ENCODE measurements at places on chromosomes 3 and 15.
A peak's percentile ranks its signal among the peaks of the same experiment; 100 is the strongest.

- no peak for DNase-seq
Observed at GRCh38 chr3:32818229-32818969, 602 bp downstream of the TRIM71 start.

- DNase-seq: no peak
Observed at GRCh38 chr3:32200490-32200889, 38.0 kb upstream of the CMTM8 start.

DNA sequence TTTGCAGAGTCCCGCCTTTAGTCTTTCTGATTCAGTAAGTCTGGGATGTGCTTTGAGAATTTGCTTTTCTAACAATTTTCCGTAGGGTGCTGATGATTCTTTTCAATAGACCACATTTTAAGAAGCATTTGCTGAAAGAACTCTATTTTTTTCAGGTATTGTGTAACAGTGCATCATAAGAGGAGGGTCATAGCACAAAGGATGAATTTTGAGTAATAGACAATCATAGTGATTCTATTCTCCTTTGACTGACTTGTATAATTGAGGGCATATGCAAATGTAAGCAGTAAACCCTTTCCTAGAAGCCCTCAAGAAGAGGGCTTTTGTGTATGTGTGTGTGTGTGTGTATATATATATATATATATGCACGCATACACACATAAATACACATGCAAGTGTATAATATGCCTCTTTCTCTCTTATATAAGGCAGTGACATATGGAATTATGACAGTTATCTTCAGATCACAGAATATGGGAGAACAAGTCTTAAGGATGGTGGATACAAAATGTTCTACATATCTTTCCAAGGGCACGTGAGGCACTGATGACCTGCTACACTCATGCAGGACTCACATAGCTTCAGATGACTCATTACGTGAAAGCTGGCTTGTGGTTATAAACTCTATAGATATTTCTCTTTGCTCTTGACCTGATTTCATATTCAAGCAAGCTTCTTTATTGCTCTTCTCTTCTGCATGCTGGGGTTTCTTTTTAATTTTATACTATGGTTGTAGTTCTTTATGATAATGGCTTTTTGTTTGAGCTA lies 6.5 kb upstream of the PLSCR1 start:
- DNase-seq: no peak

- DNase-seq: no peak
Observed at GRCh38 chr3:138389144-138389601, 40.8 kb downstream of the MRAS start.

DNA sequence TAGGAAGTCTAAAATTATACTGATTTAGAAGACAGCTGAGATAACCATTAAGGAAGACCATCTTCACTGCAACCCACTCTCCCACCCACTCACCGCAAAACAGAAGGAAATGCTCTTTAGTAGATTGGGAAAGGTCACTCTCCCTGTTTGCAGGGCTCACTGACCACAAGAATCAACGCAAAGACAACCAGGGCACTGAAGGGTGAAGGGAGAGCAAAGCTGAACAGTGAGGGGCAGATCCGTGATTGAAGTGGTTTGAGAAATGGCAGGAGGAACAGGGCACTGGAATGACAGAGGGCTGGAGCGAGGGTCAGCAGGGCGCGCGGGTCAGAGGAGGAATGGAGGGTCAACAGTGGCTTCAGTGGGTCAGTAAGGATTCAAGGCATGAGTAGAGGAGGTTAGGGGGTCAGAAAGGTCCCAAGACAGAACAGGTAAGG lies 520 bp downstream of the MESD start:
- no peak for DNase-seq

DNA sequence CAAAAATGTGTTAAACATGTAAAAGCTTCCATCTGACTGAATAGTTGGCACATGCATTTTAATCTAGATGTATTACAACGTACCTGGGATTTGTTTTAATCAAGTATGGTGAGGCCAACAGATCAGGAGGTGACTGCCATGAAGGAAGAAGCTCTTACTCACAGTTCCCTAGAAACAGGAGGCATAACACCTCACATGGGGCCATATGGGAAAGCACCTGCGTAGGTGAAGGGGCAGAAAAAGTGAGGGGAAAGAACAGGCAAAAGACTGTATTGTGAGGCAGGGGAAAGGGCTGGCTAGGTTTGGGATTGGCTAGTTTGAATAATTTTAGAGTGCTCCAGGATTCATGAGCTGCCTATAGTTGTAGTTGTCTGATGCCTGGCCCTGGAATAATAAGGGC lies 9.6 kb downstream of the SQOR start:
- no peak for DNase-seq

DNA sequence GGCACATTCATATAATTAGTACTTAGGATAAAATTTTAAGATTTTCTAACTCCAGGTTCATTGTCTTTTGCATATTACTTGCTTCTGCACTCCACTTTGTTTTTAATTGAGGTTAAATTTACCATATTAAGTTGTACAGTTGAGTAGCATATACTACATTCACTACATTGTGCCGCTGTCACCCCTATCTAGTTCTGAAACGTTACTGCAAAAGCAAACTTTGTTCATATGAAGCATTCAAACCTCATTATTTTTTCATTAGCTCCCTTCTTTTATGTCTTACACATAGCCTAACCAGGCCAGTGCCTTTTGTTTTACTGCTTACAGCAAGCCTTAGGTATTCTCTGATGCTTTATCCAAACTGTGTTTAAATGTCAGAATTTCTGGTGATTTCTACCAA lies 183.1 kb upstream of the CGNL1 start:
- DNase-seq: no peak

DNA sequence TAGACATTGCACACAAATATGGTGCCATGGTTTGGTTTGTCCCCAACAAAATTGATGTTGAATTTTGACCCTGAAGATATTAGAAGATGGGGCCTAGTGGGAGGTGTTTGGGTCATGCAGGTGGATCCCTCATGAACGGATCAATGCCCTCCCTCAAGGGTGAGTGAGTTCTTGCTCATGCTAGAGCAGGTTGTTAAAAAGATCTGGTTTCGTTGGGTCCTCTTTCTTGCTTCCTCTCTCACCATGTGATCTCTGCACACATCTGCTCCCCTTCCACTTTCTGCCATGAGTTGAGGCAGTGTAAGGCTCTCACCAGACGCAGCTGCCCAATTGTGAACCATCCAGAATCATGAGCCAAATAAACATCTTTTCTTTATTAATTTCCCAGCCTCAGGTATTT lies 87.8 kb upstream of the MDFIC2 start:
- DNase-seq: no peak

DNA sequence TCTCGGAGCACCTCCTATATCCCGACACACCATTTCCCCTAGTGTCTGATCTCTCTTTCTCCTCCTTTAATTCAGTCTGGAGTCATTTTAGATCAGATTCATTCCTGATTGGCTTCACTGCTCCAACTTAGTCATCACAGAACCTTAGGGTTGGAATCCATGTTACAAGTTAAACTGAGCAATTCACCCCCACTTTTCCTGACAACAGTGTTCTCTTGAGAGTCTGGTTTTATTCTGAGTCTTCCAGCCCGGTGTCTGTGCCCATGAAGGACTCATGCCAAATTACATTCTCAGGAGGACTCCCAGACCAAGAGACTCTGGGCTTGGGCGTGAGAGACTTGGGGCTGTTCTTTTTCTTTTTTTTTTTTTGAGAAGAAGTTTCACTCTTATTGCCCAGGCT lies 57.5 kb downstream of the LPP start:
- DNase-seq: no peak

DNA sequence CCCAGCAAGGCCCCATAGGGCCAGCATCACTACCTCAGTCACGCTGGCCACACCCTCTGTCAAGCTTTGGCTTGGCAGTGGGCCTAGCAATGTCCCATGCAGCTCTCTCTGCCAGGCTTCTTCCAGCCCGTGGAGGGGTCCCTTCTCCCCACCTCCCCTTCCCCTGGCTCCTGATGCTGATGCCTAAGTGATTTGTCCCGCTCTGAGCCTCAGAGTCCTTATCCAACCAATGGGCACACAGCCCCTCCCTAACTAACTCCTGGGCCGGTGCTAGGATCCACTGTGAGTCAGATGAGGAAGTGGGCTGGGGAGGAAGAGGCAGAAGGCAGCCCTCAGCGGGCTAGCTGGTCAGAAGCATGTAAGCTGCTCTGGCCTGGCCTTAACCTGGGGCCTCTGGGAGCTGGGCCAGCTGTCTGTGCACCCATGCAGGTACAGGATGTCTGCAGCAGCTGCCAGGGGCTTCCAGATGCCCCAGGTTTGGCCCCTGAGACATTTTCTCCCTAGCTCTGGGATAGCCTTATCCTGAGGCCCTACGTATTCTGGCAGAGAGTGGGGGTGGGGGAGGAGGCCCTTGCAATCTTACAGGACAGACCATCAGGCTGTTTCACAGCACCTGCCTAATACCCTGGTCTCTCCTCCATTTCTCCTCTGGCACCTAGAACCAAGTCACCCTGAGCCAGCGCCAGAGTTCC lies 740 bp upstream of the ZBTB47 start:
- peak; percentile 3 for DNase-seq

- DNase-seq: no peak
Observed at GRCh38 chr15:93305306-93305705, 216.3 kb upstream of the RGMA start.

- no peak for DNase-seq
Observed at GRCh38 chr15:100250176-100250800, 91.5 kb downstream of the ADAMTS17 start.

GRCh38 chr3:106183762-106184391 lies 315.1 kb upstream of the CBLB start:
- DNase-seq: no peak

- DNase-seq: no peak
Observed at GRCh38 chr3:117435506-117435905, 725.9 kb downstream of the TUSC7 start.

DNA sequence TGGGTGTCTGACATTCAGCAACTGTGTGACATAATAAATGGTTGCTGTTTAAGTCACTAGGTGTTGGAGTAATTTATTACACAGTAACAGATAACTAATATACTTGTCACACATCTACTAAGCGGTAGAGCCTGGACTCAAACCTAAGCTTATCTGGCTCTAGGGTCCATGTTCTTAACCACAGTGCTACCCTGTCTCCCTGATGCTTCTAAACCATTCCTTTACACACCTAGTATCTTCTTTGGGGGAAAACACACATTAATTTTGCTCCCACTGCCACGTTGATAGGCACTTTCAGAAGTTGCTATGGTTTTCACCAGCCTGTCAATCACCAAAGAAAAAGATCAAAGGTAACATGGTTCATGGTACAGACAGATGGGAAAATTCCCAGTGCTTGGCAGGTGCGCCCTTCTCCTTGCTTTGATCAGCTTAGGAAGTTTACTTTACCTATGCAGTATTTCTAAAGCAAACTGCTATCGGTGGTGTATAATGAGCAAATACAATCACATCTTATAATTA lies 150.8 kb downstream of the PDZRN3 start:
- DNase-seq: no peak

- DNase-seq: no peak
Observed at GRCh38 chr3:40173227-40173721, 136.2 kb upstream of the EIF1B start.

GRCh38 chr15:60551147-60551780 lies 72.3 kb upstream of the ICE2 start:
- no peak for DNase-seq
